ENCODE measurements at places on chromosomes 7 and 10.

- no peak for DNase-seq
Measured at GRCh38 chr10:94287336-94287735, 75.4 kb downstream of the NOC3L start.

- DNase-seq, result no peak
Measured at GRCh38 chr7:119868387-119868786, 404.6 kb upstream of the KCND2 start.

- DNase-seq, result no peak
Measured at GRCh38 chr7:111352319-111352718, 210.0 kb downstream of the IMMP2L start.

DNA sequence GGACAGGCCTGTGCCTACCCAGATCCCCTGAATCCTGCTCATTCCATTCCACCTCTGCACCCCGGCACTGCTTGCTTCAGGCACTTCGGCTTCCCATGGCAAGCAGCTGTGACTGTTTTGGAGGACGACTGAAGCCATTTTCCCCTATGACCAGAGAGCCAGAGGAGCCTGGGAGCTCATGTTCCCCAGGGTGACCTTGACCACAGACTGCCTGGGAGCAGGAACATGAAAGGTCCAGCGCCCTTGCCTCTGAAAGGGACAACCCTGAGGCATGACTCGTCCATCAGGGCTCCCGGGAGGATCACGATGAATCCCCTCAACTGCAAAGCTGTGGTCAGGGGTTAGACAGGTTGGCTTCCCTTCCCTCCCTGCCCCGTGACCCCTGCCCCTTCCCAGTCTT is 16.7 kb upstream of the HMX3 start:
- DNase-seq, result no peak

GRCh38 chr7:105234886-105235285 is 153.8 kb downstream of the SRPK2 start:
- no peak for DNase-seq

DNA sequence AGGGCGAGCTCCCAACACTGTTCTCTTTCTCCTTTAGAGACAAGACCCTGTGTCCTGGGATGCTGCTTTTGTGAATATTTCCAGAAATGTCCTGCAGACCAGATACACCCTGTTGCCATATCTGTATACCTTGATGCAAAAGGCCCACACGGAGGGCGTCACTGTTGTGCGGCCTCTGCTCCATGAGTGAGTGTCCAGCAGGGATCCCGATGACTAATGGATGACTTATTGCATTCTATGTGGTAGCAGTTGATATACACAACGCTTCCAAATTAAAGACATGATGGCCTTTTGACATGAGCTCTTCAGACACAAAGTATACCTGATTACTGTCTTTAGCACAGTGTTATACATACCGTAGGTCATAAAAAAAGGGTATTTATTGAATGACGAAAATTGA is 45.0 kb upstream of the MGAM2 start:
- DNase-seq, result no peak

GRCh38 chr10:61452151-61452651 is 980 bp downstream of the TMEM26 start:
- no peak for DNase-seq

GRCh38 chr7:157522954-157523353 is 186.2 kb downstream of the DNAJB6 start:
- no peak for DNase-seq

- DNase-seq, result peak; percentile 16
Measured at GRCh38 chr10:98242823-98243222, 25.2 kb downstream of the LOXL4 start.

DNA sequence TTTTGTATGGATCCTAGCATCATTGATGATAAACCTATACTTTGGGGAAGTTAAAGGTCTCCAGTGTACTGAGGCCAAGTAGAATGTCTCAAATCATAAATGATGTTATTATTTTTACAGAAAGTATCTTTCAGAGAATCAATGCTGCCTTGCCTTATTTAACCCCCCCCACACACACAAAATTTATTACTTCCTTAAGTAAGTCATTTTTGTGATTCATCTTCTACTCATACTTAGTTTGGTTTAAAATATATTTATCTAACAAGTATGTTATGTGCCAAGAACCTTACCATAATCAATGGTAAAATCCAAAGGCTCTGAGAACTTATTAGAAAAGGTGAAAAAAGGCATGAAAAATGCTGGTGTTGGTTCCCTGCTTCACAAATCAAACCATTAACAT is 18.8 kb upstream of the CLDN12 start:
- no peak for DNase-seq

GRCh38 chr7:43782768-43783555 is 24.5 kb downstream of the BLVRA start:
- no peak for DNase-seq

- no peak for DNase-seq
Measured at GRCh38 chr10:63454631-63455030, 11.1 kb downstream of the JMJD1C start.

DNA sequence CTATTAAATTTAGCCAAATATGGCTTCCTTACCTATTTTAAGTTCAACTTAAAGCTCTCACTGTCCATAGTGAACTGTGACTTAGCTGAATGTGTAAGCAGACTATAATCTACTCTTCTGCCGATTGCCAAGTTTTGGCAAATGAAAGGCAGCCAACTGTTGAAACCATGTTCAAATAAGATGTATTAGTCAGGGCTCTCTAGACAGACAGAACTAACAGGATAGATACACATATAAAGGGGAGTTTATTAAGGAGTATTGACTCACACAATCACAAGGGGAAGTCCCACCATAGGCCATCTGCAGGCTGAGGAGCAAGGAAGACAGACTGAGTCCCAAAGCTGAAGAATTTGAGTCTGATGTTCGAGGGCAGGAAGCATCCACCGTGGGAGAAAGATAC is 837.7 kb upstream of the AUTS2 start:
- no peak for DNase-seq
